ENCODE measurements at places on chromosomes 3 and 15.

DNA sequence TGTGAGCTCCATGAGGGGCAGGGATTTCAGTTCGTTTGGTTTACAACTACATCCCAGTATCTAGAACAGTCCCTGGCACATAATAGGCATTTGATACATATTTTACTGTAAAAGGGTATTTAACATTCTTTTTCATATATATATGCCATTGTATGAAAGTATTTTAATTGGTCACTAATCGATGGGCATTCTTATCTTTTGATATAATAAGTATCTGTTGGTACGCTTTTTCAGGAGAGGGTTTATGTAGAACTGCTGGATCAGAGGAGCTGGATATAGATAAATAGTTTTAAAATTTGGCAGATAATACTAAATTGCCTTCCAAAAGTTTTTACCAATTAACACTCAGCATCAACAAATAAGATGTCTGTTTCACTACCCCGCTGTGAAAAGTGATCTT, 978 bp upstream of the RSL24D1 start:
- DNase-seq = no peak

DNA sequence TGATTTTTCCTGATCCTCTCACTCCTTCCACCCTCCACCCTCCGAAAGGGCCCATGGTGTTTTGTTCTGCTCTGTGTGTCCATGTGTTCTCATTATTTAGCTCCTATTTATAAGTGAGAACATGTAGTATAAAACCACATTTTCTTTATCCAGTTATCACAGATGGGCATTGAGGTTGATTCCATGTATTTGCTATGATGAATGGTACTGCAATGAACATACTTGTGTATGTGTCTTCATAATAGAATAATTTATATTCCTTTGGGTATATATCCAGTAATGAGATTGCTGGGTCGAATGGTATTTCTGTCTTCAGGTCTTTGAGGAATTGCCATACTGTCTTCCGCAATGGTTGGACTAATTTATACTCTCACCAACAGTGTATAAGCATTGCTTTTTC, 126.0 kb downstream of the IMPG2 start:
- DNase-seq = no peak

DNA sequence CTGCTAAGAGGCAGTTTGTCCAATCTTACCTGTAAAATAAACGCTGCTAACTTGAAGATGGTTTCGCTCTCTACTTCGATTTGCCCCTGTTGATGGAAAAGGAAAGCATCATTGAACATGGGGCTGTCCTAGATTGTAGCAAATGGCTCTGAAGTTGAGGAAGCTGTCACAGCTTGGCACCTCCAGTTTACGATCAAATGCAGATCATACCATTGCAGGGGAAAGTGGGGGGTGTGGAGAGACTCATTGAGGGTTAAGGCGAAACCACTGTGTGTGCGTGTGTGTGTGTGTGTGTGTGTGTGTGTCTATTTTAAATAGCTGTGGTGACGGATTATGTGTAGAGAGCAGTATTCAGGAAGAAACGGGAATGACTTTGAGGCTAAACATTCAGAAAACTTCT, 127.6 kb upstream of the LMOD3 start:
- DNase-seq = no peak

- no peak for DNase-seq
Observed at GRCh38 chr3:177451864-177452830, 254.9 kb upstream of the TBL1XR1 start.

DNA sequence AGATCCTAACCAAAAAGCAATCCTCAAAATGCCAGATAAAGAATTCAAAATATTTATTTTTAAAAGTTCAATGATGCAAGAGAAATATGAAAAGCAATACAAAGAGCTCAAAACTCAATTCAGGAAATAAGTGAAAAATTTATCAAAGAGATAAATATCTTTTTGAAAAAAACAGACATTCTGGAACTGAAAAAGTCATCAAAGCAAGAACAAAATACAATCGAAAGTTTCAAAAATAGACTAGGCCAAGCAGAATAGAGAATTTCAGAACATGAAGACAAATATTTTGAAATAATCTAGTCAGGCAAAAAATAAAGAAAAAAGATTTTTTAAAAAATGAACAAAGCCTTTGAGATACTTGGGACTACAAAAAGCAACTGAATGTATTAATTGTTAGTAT, 83.4 kb upstream of the STT3B start:
- DNase-seq = no peak

DNA sequence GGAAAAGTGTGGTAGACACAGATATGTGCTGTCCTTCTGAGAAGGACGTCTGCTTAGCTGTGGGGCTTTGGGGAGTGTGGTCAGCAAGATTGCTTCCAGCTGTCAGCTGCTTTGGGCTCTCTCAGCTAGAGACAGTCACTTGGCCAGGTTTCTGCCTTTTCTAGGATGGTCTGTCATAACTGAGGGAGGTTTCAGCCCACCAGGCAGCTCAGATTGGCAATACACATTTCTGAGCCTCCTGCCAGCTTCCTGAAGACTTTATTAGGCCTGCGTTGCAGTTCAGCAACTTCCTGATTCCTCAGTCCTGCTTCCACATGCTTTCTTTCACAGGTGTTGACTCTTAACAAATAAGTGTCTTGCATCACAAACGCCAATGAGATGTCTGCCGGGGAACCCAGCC, 286.5 kb downstream of the SQOR start:
- no peak for DNase-seq

- no peak for DNase-seq
Observed at GRCh38 chr3:97817965-97818364, 3.8 kb upstream of the CRYBG3 start.

GRCh38 chr15:94255540-94255939, 24.2 kb downstream of the MCTP2 start:
- no peak for DNase-seq

GRCh38 chr15:92800013-92800412, 100.1 kb upstream of the CHD2 start:
- no peak for DNase-seq

- DNase-seq = no peak
Observed at GRCh38 chr15:34886134-34886533, 83.4 kb downstream of the AQR start.

- DNase-seq = no peak
Observed at GRCh38 chr3:106247902-106248684, 379.3 kb upstream of the CBLB start.

DNA sequence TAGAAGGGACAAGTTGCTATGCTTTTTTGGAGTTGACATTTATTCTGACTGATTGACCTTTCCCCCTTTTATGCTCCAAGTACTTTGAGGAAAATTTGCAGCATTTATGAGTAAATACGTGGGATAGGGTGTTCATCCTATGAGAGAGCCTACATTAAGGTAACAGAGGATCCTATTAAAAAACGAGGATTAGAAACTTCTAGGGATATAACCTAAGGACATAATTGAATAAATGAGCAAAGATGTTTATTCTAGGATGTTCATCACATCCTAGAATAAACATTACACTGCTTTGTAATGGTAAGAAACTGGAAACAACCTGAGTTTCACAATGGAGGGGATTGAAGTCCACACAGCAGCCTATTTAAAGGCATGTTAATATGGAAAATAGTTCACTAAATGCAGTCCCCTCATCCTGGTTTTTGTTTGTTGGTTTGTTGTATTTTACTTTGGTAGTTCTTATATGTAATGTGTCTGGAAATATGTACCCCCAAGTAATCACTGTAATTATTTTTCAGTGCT, 23.9 kb upstream of the CLEC3B start:
- no peak for DNase-seq

DNA sequence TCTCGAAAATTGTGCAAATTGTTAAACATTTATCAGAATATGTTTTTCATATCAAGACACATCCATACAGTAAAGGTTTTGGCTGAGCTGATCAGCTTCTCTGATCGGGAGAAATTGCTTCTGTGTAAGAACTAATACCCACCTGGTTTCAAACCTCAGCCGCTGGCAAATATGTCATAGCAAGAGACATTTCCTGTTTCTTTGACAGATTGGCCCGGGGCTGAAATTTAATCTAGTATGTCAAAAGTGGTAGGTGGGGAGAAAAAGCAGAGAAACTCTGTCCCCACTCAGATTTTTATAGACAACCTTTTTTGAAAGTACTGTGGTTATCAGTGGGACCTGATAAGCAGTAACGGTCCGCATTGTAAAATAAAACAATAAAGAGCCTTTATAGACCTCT, 88.8 kb upstream of the SLC24A5 start:
- DNase-seq = no peak

DNA sequence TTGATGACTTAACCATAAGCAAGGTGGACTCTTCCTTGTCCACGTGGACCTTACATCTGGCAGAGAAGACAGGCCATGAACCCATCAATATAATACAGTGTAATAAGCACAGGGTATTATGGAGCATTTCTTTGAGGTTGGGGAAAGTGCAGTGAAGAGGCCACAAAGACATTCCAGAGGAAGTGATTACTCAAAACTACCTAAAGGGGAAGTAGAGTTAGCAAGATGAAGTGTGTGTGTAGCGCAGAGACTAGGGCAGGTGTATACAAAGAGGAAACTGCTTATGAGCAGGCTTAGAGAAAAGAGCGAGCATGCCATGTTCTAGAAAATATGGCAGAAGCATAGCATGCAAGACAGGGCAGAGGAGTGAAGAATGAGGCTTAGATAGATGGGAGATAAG, 17.9 kb downstream of the CP start:
- no peak for DNase-seq

- DNase-seq = no peak
Observed at GRCh38 chr3:12445523-12446240, 38.6 kb upstream of the TSEN2 start.

GRCh38 chr15:92079647-92080255, 226.2 kb downstream of the SLCO3A1 start:
- no peak for DNase-seq

GRCh38 chr3:61683549-61684236, 122.3 kb downstream of the PTPRG start:
- no peak for DNase-seq

DNA sequence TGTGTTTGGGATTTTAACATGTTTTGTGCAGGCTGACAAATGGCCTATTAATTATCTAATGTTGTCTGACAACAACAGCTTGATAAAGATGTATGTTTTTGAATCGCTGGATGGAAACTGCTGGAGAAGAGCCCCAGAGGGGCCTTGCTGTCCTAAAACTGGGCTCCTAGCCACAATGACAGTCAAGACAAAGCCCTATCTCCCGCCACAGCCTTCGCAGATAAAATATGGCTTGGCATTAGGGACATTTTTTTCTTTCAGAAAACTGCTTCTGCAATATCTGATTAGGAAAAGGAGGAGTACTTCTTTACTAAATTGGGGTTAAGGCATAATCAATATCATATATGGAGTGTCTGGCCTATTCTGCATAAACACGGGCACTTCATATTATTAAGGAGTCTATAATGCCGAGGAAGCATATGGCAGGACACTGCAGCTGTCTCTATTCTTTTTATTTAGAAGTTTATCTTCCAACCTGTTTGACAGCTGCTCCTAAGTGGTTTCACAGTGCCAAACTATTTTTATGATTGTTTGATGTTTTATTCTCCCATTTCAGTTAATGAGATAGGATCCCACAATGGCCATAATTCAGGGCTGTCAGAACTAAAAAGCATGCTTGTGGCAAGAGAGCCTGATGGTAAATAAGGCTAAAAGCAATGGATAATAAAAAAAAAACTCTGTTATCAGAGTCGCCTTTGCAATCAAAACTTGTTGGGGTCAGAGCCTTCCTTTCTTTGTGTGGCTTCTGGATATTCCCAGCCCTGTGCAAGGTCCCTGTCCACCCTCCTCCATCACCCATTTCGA, 210.1 kb downstream of the MECOM start:
- DNase-seq = no peak

Data from HuH-7 (cell line).